ENCODE measurements at places on chromosomes 3 and 15.
A peak's percentile ranks its signal among the peaks of the same experiment; 100 is the strongest.

- DNase-seq: no peak
Observed at GRCh38 chr15:90750186-90750585, 33.0 kb downstream of the BLM start.

- DNase-seq: no peak
Observed at GRCh38 chr3:144670571-144670970, 698.9 kb downstream of the DIPK2A start.

GRCh38 chr3:144295613-144296012 is 324.0 kb downstream of the DIPK2A start:
- no peak for DNase-seq

DNA sequence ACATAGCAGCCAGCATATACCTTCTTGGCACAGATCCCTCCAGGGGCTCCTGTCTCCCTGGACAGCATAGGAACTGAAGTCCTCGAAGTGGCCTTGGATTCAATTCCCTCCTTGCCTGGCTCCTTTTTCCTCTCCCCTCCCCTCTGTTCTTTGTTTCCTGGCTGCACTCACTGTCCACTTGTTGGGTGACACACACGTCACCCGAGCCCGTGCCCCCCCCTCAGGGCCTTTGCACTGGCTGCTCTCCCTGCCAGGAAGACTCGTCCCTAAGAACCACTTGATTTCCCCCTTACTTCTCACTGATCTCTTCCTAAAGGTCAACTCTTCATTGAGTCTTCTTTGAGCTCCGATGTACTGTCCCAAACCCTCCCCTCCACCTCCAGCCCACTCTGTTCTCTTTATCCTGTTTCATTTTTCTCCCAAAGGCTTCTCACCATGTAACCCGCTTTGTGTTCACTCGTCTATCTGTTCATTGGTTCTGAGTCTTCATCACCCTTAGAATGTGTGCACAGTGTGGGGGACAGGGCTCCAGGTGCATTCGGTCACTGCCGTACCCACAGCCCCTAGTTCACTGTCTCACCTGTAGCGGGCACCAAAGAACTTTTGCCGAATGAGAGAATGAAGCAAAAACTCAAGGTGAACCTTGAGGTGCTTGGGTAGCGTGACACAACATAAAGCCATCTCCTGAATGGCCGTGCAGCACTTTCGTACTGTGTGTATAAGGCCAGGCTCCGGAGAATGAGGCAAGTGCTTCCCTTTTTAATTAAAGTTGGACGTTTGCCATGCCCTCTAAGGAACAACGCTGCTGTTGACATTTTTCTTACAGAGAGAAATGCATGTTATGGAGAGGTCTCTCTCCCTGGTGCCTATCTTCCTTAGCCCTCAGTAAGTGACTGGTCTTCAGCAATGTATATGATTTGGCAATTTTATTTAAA is 74.0 kb downstream of the CHRNA7 start:
- no peak for DNase-seq

DNA sequence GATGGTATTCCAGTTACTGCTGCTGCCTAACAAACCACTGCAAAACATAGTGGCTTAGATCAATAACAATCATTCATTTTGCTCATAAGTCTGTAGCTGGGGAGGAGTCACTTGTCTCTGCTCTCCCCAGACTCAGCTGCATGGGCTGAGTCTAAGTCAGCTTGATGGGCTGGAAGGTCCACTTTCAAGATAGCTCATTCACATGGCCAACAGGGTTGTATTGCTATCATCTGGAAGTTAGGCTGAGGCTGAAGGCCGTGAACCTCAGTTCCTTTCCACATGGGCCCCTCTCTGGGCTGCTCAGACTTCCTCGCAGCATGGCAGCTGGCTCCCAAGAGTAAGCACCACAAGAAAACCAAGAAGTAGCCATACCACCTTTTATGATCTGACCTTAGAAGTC is 28.7 kb upstream of the BFSP2 start:
- DNase-seq: no peak

DNA sequence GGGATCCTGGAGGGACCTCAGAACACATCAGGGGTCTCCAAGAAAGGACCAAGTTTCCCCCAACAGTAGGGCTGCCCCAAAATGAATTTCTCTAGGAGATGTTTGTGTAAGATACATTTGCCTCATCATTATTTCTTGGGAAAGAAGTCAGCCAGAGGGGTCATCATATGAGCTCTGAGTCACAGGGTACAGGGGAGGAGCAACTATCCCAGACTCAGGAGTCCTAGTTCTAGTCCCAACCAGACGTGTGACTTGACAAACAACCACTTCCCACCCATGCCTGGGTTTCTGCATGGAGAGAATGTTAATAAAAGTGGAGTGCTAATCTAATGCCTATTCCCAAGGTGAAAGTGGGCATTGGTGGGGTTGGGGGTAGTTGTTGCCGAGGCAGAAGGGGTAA is 144.1 kb downstream of the ALDH1A2 start:
- DNase-seq: peak; percentile 67

- DNase-seq: no peak
Observed at GRCh38 chr3:18179521-18179920, 245.6 kb downstream of the SATB1 start.

DNA sequence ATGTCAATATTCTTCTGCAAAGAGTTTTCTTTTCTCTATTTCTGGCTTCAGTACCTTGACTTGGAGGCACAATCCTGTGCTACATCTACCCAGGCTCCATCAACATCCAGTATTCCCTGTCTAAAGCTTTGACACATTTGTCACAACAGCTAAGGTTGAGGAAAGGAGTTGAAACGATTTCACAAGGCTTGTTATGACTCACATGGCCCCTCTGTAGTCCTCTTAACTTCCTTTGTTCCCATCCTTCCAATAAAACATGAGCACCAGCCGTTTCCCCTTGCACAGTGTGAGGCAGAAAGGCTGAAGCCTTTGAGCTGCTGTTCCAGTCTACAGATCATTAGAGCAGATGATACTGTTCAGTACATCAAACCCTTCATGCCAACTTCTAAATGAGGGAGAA is 163.0 kb upstream of the TMCO5A start:
- DNase-seq: peak; percentile 73

DNA sequence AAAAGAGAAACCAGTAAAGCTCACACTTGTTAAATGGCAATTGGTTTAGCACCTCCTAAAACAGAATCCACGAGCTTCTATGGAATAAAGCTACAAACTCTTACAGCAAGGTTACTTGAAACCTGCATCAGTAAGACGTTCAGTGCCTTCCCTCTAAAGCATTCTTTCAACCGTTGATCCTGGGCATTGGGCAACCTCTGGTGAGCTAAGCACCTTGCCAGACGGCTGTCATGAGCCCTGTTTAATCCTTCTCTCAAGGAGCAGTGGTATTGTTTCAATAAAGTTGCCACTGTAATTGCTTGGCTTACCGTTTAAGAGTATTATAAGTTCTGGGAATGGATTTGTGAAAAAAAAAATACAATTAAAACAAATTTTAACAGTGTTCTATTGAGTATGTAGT is 75.0 kb downstream of the COL8A1 start:
- DNase-seq: no peak

- no peak for DNase-seq
Observed at GRCh38 chr15:98838387-98839259, 169.0 kb downstream of the PGPEP1L start.

- DNase-seq: no peak
Observed at GRCh38 chr3:132348531-132348930, 31.3 kb downstream of the ACP3 start.

- DNase-seq: no peak
Observed at GRCh38 chr3:193808317-193808716, 215.3 kb downstream of the OPA1 start.

- DNase-seq: no peak
Observed at GRCh38 chr3:193851941-193852674, 259.1 kb downstream of the OPA1 start.

- DNase-seq: no peak
Observed at GRCh38 chr3:4512895-4513616, 19.9 kb downstream of the ITPR1 start.

DNA sequence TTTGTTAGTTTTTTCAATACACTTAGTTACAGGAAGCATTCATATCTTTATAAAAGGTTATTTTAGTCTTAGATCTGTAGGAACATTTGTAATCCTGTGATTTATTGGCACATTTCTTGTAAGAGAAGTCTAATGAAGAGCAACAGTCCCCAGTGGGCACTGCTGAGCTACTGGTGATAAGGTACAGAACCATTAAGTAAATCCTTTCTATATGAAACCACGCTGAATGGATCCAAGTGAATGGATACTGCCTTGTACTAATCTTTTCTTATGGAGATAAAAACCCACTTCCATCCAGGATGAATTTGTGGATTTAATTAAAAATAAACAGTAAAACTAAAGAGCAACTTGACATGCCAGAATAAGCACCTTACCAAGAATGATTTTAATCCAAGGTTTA is 64.0 kb downstream of the SHQ1 start:
- DNase-seq: no peak

DNA sequence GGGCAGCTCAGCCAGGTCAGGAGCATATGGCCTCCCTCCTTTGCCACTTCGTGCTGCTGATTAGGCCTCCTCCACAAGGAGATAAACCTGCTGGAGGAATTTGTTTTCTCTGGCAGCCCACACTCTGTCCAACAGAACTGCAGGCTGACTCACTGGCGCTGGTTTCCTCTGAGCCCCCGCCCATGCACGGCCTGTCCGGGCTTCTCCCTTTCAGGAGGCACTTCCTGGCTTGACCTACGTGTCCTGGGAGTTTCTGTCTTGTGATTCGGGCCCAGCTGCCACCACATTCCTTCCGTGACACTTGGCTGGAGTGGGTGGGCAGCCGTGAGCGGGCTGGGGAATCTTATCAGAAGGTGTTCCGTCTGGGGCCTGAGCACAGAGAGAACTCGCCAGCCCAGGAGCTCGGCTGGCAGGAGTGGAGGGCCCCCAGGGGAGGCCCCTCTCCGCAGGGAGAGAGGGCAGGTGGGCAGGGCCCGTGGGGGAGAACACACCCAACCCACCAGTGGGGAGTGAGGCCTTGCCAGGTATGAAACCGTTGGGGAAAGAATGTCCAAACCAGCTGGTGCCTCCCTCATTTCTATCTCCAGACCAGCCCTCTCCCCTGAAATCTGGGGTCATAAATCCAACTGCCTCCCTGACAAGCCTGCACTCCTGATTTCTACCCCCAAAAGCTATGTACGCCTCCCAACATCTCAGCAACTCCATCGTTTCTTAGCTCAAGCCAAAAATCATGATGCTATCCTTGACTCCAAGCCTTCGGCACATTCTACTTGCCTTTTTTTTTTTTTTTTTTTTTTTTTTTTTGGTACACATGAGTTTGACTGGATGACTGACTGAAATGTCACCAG is 110.6 kb upstream of the MEF2A start:
- peak; percentile 91 for DNase-seq

GRCh38 chr15:29383367-29383766 is 113.7 kb upstream of the NSMCE3 start:
- DNase-seq: no peak

GRCh38 chr3:50193286-50193685 is 1.9 kb downstream of the GNAT1 start:
- no peak for DNase-seq

DNA sequence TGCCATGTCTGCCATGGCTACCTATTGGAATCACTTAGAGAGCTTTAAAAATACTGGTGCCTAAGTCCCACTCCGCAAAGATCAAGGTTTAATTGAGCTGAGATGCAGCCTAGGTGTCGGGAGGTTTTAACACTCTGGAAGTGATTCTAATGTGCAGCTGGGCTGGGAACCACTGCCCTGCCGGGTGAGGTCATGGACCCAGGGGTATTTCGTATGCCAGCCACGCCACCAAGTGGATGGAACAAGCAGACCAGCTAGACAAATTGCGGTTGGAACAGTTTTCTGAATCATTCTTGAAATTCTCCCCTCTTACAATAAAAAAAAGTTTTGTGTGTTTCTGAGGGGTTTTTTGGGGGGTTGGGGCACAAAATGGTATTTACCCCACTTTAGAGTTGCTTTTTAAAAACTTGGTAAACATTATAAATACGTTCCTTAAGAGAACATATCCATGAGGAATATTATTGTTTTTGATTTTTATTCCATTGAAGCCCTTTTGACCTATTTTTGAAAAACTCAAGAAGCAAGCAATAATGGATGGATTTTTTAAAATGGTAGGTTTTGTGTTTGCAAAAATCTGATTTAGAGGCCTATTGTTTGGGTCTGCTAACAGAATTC is 66.2 kb upstream of the CSTA start:
- DNase-seq: peak; percentile 26

DNA sequence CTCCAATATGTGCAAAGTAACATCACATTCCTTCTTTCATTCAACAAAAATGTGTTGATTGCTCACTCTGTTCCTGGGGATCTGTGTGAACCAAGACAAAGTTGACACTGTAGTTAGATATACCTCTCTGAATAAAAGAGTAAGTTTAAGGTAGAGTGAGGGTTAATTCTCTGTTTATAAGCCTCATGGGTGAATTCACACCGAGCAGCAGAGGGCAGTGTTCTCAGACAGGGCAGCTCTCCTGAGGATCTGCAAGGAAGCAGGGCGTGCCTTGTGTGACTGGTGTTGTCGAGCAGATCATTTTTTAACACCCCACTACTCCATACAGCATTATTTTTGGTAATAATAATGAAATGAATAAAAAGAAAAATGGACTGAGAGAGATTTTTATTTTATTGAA is 34.4 kb downstream of the PAQR9 start:
- no peak for DNase-seq

GRCh38 chr15:25248583-25249235 is 190.1 kb downstream of the UBE3A start:
- DNase-seq: no peak

DNA sequence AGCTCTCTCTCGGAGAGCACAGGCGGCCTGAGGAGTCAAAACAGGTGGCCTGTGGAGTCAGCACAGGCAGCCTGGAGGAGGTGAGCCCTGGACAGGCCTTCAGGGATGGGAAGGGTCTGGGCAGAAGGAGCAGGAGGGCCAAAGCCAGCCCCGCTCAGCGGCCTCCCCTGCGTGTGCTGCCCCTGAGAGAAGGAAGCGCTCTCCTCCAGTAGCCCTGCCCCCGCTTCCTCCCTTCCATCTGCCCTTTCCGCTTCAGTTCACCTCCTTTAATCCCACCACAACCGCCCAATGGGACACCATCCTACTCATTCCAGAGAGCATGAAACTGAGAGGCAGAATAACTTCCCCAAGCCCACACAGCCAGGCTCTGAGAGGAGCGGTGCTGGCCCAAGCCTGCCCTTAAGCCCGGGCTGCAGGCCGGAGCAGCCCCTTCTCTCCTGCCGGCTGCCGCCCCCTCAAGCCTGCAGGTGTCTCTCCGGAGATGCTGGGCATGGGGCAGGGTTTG is 3.2 kb upstream of the NR2E3 start:
- no peak for DNase-seq

GRCh38 chr3:3065876-3066275 is 44.3 kb downstream of the IL5RA start:
- no peak for DNase-seq

- DNase-seq: no peak
Observed at GRCh38 chr3:30527720-30528119, 78.7 kb upstream of the TGFBR2 start.

GRCh38 chr15:47184003-47184907 is 533.0 kb upstream of the SEMA6D start:
- DNase-seq: peak; percentile 29
